ENCODE measurements at places on chromosomes 4 and X.

DNA sequence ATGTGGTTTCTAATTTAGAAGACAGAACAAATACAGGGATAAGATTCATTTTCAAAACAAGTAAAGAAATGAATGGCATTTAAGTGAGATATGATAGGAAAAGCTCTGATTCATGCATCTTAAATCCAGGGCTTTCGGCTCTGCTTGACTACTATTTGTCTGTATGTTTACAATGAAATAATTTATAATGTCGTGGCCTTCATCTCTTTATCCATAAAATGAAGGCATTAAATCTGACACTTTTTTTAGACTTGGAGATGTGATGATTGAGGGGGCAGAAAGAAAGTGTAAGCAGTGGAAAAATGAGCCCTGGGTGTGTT is 115.7 kb upstream of the KIT start:
- no peak for DNase-seq

- no peak for DNase-seq
Observed at GRCh38 chr4:60042231-60042652, 1157.9 kb upstream of the ADGRL3 start.

DNA sequence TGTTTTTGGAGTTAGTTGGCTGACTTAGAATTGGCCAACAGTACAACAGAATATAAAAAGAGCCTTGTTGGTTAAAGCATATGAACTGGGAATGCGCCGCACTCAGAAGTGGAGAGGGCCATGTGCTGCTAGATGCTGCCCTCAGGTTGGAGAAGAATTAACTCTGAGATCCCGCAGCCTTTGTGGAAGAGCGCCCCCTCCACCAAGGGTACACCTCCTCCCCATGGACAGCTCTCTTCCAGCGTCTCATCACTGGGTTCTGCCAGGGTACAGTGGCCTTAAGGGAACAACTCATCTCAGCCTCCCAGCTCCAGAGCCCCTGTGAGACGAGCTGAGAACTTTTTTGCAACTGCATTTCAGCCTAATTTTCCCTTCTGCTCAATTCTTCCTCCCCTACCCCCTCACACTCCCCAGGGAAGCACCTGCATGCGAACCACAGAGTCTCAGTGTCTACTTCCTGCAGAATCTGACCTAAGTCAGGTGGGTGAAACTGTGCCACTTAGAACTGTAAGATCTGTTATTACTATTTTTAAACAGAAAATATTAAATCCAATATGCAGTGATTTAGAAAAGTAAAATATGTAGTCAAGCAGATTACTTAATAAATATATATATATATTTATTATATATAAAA is 380.6 kb downstream of the RAB28 start:
- no peak for DNase-seq

DNA sequence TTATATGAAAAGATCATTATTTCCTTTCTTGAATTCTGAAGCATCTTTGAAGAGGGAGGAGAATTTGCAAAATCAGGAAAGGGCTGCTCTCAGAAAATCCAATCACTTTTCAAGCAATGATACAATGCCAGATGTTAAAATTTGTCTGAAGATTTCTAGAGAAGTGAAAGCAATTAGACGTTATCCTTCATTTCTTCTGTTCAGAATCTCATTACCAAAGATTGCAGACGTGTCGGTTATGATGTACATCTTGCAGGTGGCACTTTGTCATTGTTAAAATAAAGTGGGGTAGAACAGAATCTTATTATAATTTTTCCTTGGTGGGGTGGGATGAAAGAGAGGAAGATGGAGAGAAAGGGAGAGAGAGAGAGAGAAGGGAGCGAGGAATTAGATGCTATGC is 296.4 kb upstream of the STS start:
- DNase-seq: no peak

- DNase-seq: no peak
Observed at GRCh38 chr4:84497504-84498202, 1.4 kb downstream of the NKX6-1 start.

DNA sequence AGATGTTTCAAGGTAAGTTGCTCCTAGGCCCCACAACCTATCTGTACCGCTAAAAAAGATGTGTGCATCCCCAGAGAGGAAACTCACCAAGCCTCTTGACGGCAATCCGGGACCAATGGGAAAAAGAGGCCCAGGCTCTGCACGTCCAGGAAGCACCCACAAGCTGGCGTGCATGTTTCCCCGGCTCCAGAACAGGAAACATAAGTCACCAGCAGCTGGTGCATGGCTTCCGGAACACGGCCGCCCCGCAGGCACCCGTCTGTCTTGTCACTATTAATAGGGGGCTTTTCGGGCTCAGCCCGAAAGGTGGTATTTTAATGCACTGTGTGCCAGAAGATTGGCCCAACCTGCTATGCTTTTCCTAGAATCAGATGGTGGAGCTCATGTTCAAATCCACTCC is 22.2 kb downstream of the CRMP1 start:
- no peak for DNase-seq

- DNase-seq: peak; percentile 1
Observed at GRCh38 chr4:89640620-89641366, 196.2 kb downstream of the SNCA start.

DNA sequence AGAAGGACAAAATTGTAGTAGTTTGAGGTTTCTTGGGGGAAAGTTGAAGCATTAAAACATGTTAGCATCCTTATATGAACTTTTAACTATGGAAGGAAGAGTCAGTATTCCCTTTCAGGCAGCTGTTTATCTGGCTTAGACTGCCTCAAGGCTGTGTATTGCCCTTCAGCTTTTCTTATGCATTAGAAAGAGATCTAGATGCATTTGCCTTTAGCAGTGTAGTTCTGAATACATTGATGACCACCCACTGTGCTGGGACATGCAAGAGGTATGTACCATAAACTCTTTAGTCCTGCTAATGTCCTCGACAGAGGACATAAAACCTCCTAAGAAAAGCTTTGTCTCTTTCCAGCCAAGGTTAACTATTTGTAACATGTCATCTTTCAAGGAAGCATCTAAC is 2.9 kb downstream of the FAM200B start:
- no peak for DNase-seq

DNA sequence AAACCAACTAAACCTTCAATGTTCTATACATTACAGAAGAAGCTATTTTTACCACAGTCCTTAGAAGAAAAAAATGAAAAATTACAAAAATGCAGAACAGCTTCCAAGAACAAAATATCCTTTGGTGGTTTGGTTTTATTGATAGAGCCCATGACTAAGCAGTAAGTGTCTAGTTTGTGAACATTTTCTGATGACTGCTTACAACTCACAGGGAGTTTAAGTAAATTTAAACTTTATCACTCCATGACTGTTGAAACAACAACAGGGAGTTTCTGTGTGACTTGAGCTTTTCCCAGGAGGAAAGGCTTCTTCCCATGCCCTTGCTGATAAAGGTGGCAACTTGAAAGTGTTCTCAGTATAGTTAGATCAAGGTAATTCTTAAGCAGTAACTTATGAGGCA is 2.9 kb downstream of the PF4 start:
- DNase-seq: no peak

DNA sequence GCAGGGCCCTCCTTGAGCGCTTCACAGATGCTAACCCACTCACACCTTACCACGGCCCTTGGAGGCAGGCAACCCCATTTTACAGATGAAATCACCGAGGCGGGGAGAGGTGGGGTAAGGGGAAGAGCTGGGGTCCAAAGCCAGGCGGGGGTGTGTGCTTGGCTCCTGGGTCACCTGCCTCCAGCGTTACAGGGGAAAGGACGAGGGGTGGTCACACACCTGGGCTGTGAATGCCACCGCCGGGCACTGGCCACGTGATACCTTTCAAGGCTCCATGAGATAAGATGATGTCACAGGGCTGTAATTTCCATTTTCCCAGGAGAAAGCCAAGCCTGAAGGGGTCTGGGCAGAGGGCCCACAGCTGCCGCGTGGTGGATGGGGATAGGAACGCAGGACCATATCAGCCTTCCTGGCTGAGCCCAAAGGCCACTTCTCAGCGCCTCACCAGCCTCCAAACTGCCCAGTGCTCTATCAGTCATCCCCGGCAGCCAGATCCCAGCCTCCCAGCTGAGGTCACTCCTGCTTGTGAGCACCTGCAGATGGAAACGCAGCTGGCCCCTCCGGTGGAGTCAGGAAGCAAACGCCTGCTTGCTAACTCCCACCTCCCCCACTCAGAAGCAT is 62.4 kb upstream of the CRMP1 start:
- no peak for DNase-seq

GRCh38 chrX:3449287-3449686 is 102.8 kb upstream of the MXRA5 start:
- DNase-seq: no peak

DNA sequence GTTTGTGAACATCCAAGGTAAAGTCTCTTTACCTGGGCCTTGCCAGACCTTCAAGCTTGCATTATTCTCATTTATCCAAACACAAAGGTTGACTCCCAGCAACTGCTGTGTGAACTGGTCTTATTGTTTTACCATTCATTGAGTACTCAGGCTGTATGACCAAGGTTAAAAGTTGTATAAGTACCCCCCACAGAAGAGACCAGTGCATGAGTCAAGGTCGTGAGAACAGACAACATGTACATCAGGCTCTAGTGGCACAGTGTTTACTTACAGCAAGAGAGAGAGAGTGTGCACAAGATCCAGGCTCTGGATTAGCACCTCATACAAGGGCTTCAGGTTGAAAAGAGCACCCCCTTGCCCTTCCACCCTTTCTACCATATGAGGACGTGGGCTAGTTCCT is 77.4 kb upstream of the EFNB1 start:
- no peak for DNase-seq

DNA sequence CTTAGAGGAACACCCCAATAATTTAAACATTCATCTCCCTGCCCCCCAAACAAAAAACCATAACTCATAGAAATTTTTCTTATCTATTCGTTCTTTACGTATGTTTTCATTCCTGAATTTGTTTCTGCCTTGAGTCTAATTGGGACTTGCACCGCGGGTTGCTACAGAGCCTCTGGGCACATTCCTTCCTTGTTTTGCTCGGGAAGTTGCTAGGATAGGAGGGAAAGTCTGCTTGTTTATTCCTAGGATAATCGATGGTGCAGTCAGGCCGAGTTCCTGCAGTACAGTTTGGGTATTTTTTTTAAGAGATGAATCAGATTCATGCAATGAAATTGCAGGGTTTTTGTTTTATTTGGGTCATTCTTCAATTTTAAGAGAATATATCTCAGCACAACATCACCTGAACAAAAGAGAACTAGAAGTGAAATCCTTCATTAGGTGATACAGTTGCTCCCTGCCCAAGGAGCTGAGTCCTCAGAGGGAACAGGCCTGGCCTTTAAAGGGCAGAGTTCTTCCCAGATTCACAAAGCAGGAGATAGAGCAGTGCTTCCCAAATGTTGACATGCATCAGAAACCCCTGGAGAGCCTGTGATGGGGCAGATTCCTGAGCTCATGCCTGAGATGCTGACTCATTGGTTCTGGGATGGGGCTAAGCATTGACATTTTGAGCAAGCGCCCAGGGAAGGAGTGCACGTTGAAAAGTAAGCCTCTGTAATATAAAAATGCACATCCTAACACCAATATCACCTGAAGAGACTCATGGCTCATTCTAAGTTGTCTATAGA is 114.9 kb upstream of the FAM9B start:
- DNase-seq: no peak

DNA sequence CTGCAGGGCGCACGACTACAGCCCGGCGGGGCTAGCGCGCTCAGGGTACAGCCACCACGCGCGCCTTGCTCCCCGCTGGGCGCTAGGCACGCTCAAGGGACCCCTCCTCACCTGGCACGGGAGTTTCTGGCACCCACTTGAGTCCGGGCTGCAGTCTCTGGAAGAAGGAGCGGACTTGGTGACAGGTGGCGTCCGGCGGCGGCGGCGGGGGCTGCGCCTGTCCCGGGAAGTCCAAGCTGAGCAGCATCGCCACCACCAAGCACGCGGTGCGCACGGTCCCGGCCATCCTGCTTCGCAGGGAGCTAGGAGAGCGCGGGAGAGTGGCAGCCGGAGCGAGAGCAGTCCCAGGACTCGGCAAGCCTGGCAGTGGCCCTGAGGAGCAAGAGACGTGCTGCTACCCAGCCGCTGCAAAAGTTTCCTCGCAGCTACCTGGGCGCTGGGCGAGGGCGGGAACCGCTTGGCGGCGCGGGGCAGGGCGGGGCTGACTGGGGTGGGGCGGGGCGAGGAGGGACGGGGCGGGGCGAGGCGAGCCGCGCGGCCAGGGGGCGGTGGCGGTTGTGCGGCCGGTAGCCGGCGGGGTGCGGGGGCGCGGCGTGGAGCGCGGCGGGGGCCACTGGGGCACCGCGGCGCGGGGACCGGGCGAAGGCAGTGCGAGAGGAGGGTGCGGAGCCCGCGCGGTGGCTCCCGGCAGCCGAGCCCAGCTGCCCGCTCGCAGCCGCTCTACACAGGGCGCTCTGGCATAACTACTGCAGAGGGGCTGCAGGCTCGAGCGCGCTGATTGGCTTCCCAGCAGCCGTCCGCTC is at the start of gene GPC3:
Gene GPC3, minus strand, starts transcription at position 431 of the 803 bp plus-strand sequence.
- DNase-seq: no peak

GRCh38 chrX:69082055-69082752 is 83.0 kb downstream of the PJA1 start:
- no peak for DNase-seq

GRCh38 chr4:3408793-3409330 is 32.9 kb upstream of the HGFAC start:
- no peak for DNase-seq

GRCh38 chr4:148790691-148791090 is 348.5 kb upstream of the NR3C2 start:
- DNase-seq: no peak

- DNase-seq: peak; percentile 14
Observed at GRCh38 chr4:73704314-73705055, 35.9 kb upstream of the CXCL8 start.

DNA sequence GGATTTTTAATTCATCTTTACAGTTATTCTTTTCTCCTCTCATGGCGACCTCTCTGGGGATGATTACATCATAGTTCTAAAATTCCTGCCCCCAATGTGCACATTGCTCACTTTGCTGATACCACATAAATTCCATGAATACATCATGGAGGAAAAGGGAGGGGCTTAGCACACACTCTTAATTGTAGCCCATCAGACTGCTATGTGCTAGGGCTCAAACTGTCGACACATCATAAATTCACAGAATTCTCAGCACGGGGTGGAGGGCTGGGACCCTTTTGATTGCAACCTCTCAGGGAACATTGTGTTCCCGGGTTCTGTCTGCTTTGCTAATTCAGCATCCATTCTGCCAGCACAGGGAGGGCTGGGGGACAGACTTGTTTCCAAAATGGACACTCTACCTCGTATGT is 592.9 kb downstream of the BCOR start:
- no peak for DNase-seq
